SK-N-DZ (cell line): ENCODE measurements at places on chromosomes 5 and 9.

DNA sequence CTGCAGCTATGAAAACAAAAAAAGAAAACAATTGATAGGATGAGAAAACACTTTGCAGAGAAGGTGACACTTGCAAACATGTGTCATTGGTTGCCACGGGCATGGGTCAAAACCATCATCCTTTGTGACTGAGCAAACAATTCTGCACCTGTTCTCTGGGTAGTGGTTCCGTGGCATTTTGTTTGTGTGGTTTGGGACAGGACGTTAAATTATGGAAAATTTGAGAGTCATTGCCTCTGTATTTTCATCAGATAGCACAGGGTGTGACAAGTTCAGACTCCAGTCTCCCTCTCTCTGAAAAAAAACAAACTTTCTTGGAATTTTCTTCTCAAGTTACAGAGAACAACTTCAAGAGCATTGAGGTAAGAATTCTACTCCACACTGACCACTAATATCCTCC, 113.4 kb upstream of the HMHB1 start:
- no peak for DNase-seq

GRCh38 chr5:162565-163337, 28.5 kb upstream of the LRRC14B start:
- DNase-seq: no peak

DNA sequence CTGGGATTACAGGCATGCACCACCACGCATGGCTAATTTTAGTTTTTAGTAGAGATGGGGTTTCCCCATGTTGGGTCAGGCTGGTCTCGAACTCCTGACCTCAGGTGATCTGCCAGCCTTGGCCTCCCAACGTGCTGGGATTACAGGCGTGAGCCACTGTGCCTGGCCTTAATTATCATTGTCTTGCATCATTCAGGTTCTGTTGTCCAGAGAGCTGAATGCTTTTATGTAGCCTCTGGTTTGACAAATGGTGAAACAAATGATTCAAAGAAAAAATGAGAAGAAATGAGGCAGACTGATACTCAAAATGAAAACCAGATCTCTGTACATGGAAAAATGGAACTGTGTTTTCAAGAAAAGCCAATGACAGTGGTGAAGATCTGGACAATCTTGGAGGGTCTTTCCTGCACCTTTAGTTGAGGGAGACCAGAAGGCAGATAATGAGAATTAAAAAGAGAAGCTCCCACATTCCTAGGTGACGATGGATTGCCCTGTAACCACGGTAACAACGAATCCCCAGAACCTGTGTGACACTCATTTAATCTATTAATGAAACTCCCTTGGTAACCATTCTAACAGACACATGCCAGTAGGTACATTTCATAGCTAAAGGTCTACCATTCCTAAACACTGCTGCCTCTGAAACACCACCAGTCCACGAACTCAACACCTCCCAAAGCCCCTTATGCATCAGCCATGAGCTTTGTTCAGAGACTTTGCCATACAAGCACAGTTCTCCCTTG, 1.6 kb downstream of the TEX48 start:
- DNase-seq: no peak

- no peak for DNase-seq
Measured at GRCh38 chr9:35861161-35861897, 8.9 kb downstream of the OR13J1 start.

- no peak for DNase-seq
Measured at GRCh38 chr5:33303579-33304095, 137.1 kb upstream of the TARS1 start.

GRCh38 chr5:115553082-115553481, 8.5 kb upstream of the FEM1C start:
- no peak for DNase-seq

DNA sequence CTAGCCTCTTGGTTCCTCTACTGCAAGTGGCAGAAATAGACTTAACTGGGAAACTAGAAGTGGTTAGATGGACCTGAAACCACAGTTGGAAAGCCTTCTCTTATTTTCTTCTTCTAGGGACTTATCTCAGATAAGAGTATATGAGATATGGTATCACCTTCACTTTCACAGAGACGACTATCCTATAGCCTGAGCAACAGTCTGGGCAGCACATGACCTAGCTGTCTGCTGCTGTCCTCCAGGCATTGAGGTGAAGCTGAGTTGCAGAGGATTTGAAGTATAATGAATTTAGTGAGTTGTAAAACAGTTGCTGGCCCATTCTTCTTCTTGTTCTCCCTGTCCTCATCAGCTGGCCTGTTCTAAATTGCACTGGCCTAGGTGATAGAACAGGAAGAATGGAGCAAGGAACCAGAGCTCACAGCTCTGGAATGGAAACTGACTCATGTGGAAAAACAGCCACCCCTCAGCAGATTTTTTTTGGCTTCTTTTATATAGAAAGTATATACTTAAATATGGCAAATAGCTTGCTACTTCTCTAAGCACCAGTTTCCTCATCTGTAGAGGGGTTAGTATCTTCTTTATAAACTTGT, 27.8 kb downstream of the RECK start:
- DNase-seq: no peak

DNA sequence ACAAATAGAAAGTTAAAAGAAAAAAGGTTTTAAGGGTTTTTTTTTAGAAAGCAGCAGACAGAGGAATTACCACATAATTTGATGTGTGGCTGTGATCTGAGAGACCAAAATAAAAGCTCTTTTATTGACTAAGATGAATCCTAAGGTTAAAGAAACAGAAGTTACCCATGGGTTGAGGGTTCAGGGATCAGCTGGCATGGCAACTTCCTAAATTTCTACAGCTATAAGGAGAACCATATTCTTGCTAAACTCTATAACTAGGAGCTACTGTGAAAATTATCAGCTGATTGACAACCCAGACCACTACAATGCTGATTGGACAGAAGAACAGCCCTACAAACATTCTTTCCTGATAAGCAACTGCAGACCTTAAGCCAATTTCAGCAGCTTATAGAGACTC, 40.2 kb downstream of the TMEM215 start:
- no peak for DNase-seq

DNA sequence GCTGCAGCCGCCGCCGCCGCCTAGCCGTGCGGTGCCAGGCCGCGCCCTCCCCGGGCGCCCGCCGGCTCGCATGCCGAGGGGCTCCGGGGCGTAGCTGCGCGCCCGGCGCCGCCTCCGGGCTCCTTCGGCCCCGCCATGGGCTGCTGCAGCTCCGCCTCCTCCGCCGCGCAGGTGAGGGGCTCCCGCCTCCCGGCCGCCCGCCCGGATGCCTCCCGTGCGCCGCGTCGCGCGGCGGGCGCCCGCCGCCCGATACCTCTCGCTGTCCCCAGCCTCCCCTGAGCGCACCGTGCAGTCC, 230 bp downstream of the SLC44A1 start:
- no peak for DNase-seq

DNA sequence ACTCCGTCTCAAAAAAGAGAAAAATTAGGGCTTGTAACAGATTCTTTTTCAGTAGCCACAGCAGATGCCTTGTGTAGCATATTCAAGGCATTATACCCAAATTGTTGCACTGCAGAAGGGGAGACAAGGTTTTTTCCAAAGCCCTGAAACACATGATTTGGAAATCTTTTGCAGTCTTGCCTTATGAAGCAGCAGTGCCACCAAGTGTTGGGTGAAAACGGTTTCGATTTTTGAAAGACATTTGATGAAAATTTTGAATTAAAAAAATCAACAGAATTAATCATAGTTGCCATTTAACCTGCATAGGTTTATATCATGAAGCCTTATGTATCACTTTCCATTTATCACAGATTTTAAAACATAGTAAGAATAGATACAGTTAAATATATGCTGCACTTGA, 479.5 kb downstream of the TAF11L14 start:
- no peak for DNase-seq

GRCh38 chr9:32723789-32724325, 59.5 kb upstream of the TMEM215 start:
- no peak for DNase-seq

- no peak for DNase-seq
Measured at GRCh38 chr5:61401726-61402125, 69.7 kb downstream of the ZSWIM6 start.

DNA sequence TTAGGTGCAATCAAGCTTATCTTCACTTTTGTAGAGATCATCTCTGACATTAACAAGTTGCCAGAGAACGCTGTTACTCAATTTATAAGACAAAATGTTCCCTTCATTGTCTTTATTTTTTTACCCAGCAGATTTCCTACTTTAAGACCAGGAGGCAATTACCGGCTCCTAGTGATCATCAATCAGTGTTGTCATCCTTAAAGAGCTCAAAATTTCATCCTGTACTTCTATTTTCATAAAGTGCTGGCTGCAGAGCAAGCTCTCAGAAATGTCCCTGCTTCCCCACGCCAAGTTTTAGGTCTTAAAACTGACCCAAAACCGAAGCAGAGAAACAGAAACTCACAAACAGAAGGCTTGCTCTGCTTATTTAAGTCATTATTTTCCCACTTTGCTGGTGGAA, 82.9 kb downstream of the PJA2 start:
- DNase-seq: no peak

DNA sequence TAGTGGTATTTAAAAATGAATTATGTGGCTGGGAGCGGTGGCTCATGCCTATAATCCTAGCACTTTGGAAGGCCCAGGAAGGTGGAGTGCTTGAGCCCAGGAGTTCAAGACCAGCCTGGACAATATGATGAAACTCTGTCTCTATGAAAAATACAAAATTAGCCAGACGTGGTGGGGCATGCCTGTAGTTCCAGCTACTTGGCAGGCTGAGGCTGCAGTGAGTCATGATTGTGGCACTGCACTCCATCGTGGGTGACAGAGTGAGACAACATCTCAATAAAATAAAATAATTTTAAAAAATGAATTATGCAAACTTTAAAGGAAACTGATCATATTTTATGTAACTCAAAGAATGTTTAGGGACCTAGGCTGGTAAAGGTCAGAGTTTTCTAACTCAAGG, 310.8 kb upstream of the DMRT1 start:
- DNase-seq: no peak

DNA sequence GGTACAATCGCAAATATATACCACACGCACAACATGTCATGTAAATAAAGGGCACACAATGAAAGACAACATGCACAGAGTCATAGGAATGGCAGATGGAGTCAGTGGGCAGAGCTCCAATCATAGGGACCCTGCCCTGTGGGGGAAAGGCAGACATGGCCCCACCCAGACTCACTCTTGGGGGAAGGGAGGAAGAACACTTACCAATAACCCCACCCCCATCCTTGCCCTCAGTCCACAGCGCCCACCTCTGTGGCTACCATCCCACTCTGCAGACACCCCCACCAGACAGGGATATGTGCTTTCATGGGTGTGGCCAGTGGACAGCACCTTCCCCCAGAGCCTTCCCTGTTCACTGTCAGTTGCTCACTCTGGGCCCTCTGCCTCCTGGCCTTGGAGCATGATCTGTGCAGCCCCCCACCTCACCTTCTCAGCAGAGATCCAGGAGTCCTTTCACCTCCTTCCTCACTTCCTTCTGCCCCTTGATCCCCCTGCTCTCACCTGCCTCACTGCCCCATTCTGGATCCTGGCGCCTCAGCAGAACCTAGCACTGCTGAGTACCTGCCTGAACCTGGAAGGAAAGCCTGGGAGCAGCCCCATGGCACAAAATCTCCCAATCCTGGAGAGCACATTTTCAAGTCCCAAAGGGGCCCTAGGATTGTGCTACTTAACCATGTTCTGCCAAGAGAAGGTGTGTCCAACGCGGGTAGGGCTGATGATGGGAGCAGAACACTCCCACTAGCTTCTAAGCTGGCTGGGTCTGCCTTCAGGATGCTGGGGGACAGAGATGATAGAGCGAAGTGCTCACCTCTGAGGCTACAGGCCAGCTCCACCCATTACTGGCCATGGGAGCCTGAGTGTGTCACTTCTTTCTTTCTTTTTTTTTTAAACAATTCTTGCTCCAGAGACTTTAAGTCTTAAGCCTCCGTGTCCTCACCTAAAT, 1.5 kb upstream of the PHF19 start:
- no peak for DNase-seq

DNA sequence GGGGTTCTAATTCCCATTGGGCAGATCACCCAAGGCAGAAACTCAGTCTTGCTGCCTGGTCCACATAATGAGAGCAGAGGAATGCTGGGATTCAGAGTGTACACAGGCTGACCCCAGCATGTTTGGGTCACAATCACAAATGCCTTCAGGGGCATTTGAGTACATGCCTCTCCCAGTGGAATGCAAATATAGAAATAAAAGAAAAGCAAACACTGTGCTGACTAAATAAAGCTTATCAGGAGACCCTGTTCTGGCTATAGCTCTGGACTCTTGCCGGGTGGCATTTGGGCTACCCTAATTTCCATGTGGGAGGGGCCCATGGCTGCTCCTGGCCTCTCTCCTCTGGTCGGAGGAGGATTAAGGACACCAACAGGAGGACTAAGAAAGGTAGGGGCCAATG, 121.4 kb downstream of the DOCK8 start:
- DNase-seq: no peak
